ENCODE measurements at places on chromosomes 2 and 18.

DNA sequence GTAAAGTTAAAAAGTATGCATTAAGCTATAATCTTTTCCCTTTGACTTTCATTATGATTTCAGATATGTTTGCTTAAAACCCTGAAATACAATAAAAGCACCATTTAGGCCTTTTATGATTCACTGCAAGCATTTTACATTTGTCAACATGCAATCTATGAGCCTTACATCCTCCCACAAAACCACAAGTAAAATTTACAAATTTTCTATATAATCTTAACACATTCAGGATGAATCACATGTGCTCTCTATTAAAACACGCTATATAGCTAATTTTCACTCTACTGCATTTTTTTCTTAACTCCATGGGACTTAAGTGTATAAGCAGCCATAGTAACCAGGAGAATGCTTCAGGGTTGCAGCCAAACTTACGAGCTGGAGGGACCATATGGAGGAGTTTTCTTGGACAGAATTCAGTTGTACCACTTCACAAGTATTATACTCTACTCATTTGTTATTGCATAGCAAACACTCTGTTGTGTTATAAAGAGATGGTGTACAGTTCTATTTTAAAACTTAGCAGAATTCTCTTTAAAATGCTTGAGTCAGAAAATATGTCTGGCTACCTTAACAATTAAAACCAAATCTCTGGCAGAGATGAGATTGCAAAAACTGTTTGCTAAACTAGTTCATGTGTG lies 293.2 kb downstream of the ALK start:
- no peak for DNase-seq

GRCh38 chr2:221787561-221787960 lies 215.5 kb upstream of the EPHA4 start:
- DNase-seq, result no peak

DNA sequence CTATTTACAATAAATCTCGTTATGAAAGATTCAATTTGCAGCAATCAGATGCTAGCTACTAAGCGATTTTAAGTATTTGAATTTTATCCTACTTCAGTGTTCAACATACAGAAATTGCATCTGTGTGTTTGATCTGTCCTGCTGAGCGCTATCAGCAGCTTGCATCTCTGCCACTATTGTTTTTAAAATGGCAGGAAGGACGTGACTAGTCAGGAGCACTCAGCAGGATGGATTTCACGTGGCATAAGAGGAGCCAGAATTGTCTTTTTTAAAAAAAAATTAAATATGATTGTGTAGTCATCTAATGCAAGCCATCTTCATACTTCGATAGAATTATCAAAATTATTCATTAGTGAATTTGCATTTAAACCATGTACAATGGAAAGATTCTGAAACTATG lies 2.8 kb upstream of the KLHL14 start:
- DNase-seq, result no peak

DNA sequence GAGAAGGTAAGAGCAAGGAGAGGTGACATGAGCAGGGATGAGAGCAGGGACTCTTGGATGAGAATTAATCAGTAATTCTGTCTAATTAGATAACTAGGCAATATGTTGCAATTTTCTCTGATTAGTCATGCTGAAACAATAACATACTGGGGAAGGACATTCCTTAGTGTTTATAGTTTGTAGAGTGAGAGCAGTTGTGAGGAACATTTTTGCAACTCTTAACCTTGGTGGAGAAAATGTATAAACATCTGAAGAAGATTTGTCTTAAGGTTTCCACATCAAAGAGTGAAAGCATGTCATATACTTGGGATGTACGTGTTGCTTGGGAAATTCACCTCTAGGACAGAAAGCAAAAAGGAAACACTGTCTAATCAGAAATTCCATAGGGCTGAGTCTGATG lies 955.4 kb upstream of the FANCL start:
- DNase-seq, result no peak

GRCh38 chr2:10267551-10268465 lies 34.9 kb upstream of the HPCAL1 start:
- DNase-seq, result no peak

- DNase-seq, result no peak
Observed at GRCh38 chr2:15069149-15069548, 436.6 kb downstream of the LRATD1 start.

DNA sequence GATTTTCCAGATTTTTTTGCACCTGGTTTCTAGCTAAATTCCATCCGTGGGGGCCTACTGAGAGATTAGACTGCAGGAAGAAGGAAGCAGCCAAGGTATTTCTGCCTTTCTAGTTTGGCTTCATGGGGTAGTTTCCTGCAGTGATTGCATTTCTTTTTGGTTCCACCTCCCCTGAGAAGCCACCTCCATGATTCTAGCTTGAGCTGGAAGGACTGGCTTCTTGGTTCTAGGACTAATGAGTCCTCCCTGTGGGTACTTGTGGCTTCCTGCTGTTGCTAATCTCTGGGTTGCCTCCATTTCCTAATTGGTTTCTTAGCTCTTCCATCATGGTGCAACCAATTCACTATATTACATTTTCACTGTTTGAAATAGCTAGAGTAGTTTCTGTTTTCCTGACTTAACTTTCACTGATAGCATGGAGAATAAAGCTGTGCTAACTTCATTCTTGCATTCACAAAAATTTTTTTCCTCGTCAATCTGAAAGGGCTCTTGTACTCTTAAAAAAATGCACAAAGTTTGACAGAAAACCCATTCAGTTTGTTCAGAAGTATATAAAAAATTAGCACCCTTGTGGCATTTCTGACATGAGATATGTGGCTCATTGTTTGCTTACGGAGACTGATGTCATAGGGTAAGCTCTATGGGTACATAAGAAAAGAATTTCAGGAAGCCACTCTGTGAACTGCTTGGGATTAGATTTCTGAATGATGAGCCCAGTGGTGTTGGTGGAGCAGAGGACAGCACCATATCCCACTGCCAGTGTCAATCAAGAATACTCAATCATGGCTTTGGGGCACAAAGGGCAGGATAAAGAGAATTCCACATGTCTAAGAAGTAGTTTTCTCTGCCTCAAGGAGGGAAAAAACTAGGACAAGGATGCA lies 242.8 kb upstream of the RBMS1 start:
- DNase-seq, result no peak

DNA sequence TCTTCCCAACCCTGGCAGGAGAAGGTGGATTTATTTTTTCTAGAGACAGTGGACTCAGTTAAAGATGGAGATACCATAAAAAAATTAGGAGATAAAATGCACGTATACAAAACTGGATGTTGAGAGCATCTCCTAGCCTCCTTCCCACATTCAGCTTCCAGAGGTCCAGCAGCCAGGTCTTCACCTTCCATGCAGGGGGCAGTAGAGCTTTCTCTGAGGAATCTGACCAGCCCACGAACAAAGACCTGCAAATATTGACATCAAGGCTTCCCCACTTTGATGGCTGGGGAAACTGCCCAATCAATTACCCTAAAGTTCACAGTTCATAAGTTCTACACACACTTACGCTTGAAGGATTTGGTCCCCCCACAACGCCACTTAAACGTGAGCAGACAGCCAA lies 24.5 kb downstream of the AQP4 start:
- no peak for DNase-seq

DNA sequence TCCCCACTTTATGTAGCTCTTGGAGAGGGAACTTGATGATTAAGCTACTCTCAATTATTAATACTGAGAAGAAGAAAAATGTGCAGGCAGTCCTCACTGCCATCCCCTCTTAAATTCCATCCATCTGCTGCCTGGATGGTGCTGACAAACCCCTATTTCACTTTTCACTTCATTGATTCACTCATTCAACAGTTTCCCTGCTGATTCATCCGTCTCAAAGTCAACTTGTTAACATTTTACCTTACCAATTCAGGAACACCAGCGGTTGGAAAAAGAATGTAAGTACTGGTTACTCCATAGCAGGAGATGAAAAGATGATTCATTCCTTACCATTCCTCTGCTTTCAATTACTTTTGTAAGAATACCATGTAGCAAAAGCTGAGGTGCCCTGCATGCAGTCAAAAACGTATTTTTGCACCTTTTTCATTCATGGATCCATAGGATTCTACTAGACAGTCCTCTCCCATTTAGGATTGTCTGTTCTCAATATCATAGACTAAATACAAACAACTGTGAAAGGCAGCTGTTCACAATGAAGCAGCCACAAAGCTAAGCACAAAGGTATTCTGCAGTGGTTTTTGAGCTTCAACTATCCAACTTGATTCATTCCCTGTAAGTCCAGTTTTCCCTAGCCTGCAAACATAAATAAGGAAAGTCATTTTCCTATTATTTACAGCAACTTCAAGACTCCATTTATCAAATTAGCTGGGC lies 262.0 kb downstream of the MREG start:
- no peak for DNase-seq

- no peak for DNase-seq
Observed at GRCh38 chr2:16225545-16225944, 285.2 kb downstream of the MYCN start.

DNA sequence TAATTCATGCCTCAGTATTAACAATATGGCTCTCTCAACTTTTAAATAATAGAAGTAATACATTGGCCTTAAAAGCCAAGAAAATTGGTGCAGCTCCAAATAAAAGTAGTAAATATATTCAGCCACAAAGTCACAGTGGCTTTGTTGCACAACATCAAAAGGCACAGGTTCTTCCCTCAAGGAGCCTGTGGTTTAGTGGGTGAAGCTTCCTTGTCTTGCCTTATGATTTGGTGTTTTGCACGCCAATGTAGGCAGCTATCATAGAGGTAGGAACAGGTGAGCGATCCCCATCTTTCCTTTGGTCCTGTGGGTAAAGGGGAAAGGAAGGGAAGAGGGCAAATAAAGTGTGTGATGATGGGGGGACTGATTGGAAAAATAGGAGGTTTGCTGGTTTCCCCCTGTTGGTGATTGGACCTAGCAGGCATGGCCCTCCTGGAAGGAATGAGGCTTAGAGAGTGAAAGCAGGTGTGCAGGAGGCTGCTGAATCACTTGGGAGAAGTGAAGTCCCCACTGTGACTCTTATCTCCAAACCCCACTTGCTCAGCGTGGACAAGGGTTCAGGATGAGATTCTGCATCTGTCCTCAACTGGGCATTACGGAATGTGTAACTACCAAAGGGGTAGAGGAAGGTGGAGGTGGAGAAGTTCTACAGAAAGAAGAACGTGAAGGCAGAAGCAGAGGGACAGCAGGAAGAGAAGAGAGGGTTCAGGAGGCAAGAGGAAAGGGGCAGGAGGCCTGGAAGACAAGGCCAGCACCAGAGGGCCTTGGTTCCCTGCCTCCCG lies 20.1 kb upstream of the TNP1 start:
- DNase-seq, result no peak

DNA sequence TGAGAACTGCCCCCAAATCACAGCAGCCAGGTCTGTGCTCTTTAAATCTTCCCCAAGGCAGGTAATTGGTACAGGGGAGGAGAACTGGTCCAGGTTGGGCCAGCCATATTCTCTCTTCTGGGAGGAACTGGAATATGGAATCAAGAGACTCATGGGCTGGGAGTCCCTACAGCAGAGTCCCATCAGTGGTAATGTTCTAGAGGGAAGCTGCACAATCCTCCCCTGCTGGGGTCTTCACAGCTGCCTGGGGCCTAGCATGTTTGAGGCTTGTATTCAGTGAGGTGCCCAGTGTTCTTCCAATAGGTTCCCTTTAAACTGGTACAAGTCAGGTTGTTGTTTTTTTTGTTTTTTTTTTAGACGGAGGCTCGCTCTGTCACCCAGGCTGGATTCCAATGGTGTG lies 21.1 kb upstream of the EGR4 start:
- DNase-seq, result no peak

DNA sequence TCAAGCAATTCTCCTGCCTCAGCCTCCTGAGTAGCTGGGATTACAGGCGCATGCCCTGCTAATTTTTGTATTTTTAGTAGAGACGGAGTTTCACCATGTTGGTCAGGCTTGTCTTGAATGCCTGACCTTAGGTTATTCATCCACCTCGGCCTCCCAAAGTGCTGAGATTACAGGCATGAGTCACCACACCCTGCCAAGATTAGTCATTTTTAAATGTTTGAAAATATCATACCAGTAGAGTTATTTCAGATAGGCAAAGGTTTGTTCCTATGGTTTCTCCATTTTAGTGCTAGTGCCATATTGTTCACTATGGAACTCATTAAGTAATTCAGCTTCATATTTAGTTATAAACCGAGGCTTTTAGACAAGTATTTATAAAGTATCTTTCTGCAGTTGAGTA lies 52.3 kb downstream of the HIBCH start:
- DNase-seq, result no peak

GRCh38 chr2:100865816-100866460 lies 46.0 kb downstream of the NPAS2 start:
- DNase-seq, result no peak

DNA sequence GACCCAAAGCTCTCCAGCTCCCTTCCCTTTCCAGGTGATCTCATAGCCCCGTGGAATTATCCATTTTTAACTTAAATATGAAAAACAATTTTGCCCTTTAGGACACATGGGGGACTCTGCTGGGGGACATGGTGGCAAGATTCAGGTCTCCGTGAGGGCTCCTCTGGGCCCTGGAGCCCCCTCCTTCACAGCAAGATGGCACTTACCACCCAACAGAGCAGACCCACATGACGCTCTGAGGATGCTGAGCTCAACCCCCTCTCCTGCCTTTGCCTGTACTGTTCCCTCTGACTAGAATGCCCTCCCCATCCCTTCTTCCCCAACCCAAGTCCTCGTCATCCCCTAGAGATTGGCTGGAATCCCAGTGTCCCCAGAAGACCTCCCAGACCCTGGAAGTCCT lies 17.2 kb downstream of the TEX51 start:
- no peak for DNase-seq

- no peak for DNase-seq
Observed at GRCh38 chr2:105261061-105261460, 19.5 kb downstream of the GPR45 start.

- no peak for DNase-seq
Observed at GRCh38 chr2:173584676-173585458, 230.2 kb downstream of the CDCA7 start.

- no peak for DNase-seq
Observed at GRCh38 chr2:162113776-162114168, 38.3 kb downstream of the GCG start.

GRCh38 chr18:61308004-61308403 lies 25.2 kb upstream of the CDH20 start:
- DNase-seq, result no peak

DNA sequence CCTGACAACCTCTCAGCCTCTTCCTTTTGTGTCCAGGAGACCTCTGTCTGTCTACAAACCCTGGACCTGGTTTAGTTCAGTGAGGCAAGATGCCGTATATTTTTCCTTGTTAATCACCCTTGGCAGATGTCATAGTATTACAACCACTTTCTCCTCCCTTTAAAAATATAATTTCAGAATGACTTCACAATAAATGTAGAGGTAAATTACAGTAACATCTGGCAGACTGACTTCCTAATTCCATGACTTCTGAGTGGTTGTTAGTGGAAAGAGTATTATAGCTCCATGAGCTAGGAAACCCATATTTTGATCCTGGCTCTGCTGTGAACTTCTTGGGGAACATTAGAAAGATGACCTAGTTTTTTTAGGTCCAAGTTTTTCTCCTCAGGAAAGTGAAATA lies 39.5 kb downstream of the SPATS2L start:
- no peak for DNase-seq

- DNase-seq, result peak; percentile 29
Observed at GRCh38 chr2:27408601-27409320, 630 bp downstream of the PPM1G start.

DNA sequence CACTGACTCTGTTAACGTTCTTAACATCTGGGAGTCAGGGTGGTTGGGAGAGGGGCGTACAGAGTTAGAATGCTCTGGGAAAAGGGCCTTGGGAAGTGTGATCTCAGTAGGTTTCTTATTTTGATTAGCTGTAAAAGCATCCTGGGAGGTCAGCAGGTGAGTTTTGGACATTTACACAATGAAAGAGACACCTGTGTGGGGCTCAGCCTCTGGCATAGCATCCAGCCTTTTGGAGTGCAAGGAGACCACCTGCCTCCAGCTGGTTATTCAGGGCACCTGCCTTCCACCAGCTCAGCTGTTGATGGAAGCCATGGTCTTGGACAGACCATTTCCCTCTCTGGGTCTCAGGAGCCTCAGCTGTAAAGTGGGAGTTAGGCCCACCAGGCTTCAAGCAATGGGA lies 49.7 kb downstream of the ACAA2 start:
- no peak for DNase-seq
